Psoas muscle (tissue), 8 donors: ENCODE measurements at places on chromosomes 1 and 21. TPM values are rescaled to one million over a fixed set of nuclear protein-coding genes. Genes with fewer than 3 reads are reported as not detected.

TEX38 gene
- polyA plus RNA-seq, result not detected

DNA sequence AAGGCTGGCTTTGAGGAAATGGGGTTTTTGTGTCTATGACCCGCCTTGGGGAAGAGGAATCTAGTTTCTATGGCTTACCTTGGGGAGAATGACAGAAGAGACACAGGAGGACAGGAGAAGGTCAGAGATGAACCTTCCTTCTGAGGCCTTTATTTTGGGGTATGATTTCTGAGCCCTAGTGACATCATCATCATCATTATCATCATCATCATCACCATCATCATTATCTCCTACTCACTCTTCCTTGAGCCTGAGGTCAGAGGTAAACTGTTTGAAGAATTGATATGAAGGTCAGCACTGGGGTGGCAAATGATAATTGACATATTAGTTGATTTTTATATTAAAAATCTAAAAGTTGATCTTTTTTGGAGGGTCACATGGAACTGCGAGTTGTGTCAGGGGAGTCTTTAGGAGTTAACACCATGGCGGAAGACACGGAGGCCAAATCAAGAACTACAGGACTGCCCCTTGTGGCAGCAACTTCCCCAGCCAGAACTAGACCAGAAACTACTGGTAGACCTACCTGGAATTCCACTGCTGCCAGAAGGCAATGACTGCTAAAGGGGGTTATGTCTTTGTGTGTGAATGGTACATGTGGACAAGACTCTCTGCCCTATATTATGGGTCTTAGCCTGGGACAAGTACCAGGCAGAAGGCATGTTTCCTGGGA, 49.8 kb upstream of the WLS start:
- no peak overlapping the region for H3K4me3 ChIP-seq
- DNase-seq, result no peak
- H3K36me3 ChIP-seq, result no peaks in the 10 kb centered on the region
- no peaks in the 10 kb centered on the region for H3K4me1 ChIP-seq

NPHS2 gene
- polyA plus RNA-seq, result not detected

DNA sequence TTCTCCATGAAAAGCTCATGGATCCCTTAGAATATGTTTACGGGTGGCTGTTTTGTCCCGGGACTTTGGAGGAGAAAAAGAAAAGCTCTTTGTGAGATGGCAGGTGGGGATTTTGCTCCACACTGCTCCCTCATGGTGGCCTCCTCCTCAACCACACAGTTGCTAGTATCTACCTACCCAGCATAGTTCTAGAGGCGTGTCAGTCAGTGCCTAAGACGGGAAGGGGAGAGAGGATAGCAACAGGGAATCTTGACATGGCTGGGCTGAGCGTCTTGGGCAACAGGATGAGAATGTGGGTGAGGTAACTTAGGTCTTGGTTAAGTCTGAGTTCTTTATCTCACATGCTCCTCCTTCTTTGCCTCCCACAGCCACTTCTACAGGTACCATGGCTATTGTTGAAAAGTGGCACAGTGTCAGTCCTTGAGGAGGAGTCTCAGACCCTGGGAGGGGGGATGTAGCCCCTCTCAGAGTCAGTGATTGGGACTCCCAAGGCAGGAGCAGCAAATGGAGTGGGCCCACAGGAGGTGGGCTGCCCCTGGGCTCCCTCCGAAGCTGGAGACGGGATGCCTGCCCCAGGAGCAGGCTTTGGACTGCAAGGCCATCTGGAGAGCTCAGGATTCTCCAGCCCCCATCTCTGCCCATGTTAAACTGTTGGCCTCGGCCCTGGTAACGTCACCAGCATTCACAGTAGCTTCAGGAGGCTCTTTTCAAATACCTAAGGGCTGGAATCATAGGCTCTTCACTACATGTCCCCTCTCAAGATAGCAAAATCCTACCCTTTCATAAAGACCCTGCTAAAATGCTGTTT, 75.4 kb downstream of the TENT5C start:
- H3K27me3 ChIP-seq, result no peaks in the 10 kb centered on the region
- H3K4me3 ChIP-seq, result peak overlapping the region; percentile 54
- H3K36me3 ChIP-seq, result no peaks in the 10 kb centered on the region
- peaks cover 57% of the 10 kb centered on the region for H3K4me1 ChIP-seq
- DNase-seq, result no peak

THEM5 gene
- not detected for polyA plus RNA-seq

NHLH1 gene
- polyA plus RNA-seq, result not detected
